ENCODE measurements at places on chromosomes 7 and 10.

DNA sequence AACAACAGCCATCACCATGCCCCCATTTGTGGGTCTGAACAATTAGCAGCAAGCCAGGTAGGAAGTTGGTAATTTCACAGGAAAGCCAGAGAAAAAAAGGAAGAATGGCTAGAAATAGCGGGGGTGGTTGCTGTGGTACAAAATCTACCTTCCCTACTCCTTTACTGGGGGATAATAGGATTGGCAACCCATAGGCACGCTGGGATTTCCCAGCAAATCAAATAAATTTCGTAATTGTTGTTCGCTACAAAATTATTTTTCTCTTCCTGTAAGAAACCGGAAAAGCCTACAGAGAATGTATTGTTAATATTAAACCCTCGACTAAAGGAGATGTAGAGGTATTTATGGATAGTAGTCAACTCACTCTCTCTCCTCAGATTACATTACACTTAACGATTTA, 123.9 kb downstream of the DOCK4 start:
- DNase-seq, result no peak

GRCh38 chr7:135706038-135706742, 21.8 kb downstream of the SLC13A4 start:
- no peak for DNase-seq

DNA sequence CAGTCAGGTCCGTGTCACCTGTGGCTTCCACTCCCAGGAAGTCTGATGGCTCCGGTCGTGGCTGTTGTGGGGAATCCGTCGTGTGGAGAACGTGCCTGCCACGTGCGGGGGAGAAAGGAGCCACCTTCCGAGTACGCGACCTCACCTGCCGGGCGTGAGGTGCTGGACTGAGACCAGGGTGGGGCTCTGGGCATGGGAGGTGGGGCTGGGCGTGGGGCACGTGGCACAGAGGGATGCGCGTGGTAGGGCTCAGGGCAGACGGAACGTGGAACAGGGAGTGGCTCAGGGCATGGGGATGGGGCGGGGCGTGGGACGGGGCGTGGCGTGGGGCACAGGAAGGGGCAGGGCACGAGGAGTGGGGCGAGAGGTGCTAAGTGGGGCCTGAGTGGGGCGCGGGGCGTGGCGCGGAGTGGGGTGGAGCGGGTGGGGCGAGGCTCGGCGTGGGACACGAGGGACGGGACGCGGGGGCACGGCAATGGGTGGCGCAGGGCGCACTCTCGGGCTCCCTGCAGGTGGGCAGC, 64.8 kb downstream of the C10orf143 start:
- DNase-seq, result no peak

DNA sequence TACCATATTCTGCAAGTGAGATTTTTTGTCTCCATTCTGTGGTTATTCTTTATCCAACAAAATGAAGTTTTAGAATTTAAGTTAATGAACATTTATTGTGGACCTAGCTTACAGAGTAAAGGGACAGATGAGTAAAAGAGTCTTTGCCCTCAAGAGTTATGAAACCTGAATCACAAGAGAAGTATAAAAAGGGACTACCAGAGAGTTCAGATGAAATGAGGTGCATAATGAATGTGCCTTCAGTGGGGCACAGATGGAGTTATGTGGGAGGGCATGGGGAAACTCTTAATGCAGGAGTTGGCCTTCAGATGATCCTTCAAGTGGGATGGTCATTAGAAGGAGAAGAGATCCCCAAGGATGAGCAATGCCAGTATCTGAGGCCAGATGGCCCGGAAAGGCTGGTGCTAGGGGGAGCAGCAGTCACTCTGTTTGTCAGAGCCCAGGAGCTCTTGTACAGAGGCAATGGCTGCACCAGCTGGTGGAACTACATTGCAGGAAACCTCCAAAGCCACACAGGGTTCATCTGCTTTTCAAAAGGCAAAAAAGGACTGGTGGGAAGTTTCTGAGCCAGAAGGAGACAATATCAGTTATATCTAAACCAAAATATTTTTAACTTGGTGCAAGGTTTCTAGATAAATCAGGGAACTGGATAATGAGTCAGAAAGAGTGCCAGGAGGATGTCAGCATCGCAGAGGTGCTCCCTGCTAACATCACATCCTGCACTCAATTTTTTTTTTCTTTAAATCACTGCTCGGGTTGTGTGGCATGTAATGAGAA, 162.0 kb downstream of the KLF6 start:
- DNase-seq, result no peak
